ENCODE measurements at places on chromosomes 7 and 10. TPM values are rescaled to one million over a fixed set of nuclear protein-coding genes. Genes with fewer than 3 reads are reported as not detected.

CACNA2D1 gene
- 7.1 TPM for total RNA-seq

MACC1 gene
- not detected for total RNA-seq

IL6 gene
- 0.59 TPM for total RNA-seq

ANKRD7 gene
- 0.13 TPM for total RNA-seq

ZNF503 gene
- total RNA-seq: 8.8 TPM

PKD2L1 gene
- not detected for total RNA-seq

ADGRA1 gene
- total RNA-seq: 0.19 TPM

HTR5A gene
- not detected for total RNA-seq

OR2A1 gene
- total RNA-seq: not detected

NUTM2B gene
- 0.19 TPM for total RNA-seq

Measured in A549 treated with AZD2906 at 1 μM for 4 hours (cell line).